ENCODE measurements at places on chromosomes 5 and 9.

GRCh38 chr5:1089621-1090040 lies 22.2 kb downstream of the SLC12A7 start:
- no peak for DNase-seq

DNA sequence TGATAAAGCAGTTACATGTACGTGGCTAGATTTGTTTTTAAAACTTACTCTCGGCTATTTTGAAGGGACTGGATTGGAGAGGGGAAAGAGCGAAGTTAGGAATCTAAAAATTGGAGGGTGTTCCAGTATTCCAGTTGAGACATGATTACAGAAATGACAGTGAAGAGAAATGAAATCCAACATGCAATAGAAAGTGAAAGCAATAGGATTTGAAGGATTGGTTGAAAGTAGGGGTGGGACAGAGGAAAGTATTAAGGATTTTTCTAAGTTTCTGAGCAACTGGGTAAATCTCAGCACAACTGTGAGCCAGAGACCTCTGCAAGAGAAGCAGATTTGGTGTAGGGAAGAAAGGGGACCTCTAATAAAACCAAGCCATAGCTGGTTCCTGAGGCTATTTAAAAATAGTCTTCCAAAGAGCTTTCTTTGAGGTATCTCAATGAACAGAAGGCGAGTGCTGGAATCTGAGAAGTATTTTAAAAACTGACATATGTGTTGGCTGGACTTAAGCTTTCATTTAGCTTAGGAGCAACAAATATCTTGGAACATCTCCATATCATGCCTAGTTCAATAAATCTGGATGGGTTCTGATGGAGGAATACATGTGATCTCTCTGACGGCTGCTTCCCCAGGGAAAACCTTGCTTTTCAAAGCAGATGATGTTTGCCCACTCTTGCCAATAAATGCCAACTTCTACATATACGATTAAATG lies 110.4 kb upstream of the IFNK start:
- DNase-seq, result no peak

DNA sequence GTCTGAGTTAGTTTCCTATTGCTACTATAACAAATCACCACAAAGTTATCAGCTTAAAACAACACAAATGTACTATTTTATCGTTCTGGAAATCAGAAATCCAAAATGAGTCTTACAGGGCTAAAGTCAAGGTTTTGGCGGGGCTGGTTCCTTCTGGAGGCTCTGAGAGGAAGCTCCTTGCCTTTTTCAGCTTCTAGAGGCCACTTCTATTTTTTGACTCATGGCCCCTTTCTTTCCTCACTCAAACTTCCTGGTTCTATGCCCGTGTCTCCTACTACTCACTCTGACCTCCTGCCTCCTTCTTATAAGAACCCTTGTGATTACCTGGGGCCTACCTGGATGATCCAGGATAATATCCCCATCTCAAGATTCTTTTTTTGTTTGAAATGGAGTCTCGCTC lies 48.2 kb downstream of the GABBR2 start:
- DNase-seq, result no peak

DNA sequence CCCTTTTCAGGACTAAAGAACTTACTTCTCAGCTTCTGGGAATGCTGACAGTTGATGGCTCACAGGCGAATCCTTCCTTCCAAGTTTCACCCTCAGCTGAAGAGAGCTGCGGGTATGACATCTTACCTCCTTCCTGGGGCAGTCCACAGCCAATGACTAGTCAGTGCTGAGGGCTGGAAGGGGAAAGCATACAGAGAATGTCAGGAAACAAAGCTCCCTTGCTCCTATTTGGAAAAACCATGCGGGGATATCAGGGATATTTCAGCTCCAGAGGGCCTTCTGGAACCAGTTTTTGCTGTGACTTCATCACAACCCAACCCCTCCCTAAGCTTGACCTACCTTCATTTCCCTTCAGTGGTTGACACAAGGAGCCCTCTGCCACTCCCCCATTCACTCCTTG lies 15.7 kb downstream of the FTMT start:
- DNase-seq, result no peak

DNA sequence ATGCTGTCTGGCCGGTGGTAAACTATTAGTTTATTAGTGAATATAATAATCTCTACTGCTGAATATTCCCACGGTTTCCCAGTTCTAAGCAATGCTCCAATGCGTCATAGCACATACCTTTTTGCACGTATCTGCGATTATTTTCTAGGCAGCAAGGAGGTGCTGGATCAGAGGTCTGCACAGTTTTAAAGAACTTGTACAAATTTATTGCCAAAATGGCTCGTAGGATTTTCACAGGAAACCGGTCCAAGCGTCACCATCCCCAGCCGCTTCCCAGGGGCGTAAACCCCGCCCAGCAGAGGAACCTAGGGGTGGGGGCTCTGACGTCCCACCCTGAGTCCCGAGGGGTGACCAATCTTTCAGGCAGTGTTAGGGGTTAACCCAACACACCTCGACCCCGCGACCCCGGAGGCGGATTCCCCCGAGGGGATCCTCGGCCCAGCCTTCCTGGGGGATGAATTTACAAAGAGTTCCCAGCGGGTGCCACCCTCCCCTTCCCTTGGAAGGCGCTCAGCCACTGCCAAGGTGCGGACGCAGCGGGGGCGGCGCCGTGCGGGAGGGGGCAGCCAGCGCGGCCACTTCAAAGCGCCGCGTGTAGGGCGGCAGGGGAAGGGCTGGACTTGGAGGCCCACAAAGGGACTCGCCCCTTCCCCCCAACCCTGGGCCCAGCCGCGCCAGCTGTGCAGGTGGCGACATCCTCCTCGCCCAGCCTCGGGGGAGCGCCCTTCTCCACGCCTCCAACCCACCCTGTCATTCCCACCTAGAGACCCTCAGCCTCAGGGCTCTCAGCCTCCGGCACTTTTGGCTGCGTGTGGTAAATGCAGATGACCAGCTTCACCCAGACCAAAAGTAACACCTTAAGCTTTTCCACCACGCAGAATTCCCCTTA lies 43.5 kb upstream of the TCF7 start:
- peak; percentile 13 for DNase-seq

Data from left renal cortex interstitium (tissue), 4 donors.